Dermis microvascular lymphatic vessel endothelial cell (primary cell): ENCODE measurements at places on chromosomes 5 and 9. TPM values are rescaled to one million over a fixed set of nuclear protein-coding genes. Genes with fewer than 3 reads are reported as not detected.

IL7R gene
- total RNA-seq, result 0.25 and 0.51 TPM in 2 replicates

CDC20B gene
- total RNA-seq, result not detected in 2 replicates

IGFBPL1 gene
- total RNA-seq, result 0.13 TPM in 2 replicates

GRCh38 chr5:5271786-5272321 is 131.7 kb downstream of the ADAMTS16 start:
- no peak for DNase-seq

- no peak for DNase-seq
These were observed 172.3 kb upstream of the PLPPR1 start for GRCh38 chr9:100856238-100856637.

- no peak for DNase-seq
These were observed 16.6 kb downstream of the PTGR1 start for GRCh38 chr9:111582888-111583287.

DNA sequence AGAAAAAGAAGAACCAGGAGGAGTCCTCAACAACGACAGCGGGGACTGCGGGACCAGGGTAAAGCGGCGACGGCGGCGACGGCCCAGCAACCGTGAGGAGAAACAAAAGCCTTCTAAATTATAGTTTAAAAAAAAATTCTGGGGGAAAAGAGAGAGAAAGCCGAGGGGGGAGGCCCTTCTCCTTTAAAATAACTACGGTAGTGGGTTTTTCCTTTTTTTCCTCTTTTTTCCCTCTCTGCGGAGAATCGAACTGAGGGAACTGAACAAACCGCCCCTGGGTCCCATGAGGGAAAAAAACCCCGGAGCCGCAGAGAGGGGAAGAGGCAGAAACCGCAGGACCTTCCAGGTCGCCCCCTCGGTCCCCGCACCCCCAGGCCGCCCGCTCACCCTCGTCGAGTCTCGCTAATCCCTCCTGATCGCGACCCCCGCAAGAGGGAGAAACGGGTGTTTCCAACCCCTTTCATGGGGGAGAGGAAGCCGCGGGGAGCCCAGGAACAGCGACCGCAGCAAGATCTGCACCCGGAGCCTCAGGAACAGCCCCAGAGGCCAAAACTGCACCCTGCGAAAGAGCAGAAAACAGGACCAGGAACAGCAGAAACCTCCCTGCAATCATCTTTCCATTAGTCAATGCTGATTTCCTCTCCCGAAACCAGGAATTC is 453 bp downstream of the CPEB4 start:
- no peak for DNase-seq

DNA sequence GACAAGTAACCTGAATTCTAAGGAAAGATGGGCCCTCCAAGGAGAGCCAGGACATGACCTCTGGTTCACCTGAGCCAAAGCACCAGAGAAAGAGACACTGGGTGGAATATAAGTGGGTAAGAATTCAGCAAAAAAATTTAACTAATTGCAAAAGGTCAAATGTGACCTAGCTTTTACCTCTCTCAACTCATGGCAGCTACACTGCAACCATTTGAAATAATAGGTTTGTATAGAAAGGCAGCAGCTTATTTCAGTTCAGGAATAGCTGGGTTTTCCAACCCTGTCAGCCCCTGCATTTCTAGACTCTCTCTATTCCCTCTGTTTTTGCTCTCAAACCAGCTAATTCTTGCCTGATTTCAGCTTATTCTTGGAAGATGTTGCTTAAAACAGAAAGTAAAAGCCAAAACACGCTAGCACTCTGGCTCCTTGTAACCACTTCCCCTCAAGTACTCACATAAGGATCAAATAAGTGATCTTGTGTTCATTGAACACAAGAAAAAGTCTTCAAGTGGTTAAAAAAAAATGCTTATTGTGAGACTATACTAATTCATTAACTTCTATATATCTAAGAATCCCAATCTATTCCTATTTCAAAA is 101.1 kb upstream of the NR4A3 start:
- DNase-seq, result no peak
